ENCODE measurements at places on chromosomes 7 and 10.

GRCh38 chr10:110354322-110354766, 49.6 kb upstream of the SMNDC1 start:
- peak; percentile 75 for DNase-seq

DNA sequence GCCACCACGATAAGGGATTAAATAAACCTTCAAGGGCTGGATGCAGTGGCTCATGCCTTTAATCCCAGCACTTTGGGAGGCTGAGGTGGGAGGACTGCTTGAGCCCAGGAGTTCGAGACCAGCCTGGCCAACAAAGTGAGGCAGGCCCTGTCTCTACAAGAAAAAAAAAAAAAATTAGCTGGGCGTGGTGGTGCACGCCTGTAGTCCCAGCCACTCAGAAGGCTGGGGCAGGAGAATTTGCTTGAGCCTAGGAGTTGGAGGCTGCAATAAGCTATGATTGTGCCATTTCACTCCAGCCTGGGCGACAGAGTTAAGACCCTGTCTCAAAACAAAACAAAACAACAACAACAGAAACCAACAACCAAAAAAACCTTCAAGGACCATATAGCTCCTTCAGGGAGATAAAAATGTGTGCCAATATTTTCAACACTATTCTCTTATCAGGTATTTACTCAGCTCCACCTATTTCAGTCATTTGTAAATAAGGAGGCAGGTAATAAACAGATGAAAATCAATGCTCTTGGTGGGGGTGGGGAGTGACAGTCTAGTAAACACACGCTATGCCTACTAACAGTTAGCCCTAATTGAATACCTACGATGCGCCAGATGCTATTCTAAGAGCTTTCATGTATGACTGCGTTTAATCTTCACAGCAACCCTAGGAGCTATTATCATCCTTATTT, 13.2 kb downstream of the BAIAP2L1 start:
- no peak for DNase-seq

- DNase-seq = no peak
These were observed 72.9 kb upstream of the PODXL start for GRCh38 chr7:131629217-131629882.

DNA sequence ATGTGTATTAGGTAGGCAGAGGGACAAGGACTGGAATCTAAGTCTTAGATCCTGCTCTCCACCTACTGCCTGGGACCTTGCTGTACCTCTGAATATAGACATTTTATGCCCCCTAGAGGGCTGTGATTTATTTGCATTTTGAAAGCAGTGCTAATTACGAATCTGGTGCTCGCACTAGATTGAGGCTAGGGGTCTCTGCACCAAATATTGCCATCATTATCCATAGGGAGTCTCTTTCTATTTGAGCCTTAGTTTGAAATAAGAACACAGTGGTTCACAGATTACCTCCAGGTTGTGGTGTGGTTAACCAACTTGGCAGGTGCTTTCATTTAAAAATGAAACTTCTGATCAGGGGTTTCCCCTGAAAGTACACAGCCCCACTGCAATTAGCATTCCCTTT, 41.8 kb downstream of the CNNM1 start:
- DNase-seq = no peak

- DNase-seq = no peak
These were observed 4.1 kb downstream of the KCNIP2 start for GRCh38 chr10:101839416-101840063.

DNA sequence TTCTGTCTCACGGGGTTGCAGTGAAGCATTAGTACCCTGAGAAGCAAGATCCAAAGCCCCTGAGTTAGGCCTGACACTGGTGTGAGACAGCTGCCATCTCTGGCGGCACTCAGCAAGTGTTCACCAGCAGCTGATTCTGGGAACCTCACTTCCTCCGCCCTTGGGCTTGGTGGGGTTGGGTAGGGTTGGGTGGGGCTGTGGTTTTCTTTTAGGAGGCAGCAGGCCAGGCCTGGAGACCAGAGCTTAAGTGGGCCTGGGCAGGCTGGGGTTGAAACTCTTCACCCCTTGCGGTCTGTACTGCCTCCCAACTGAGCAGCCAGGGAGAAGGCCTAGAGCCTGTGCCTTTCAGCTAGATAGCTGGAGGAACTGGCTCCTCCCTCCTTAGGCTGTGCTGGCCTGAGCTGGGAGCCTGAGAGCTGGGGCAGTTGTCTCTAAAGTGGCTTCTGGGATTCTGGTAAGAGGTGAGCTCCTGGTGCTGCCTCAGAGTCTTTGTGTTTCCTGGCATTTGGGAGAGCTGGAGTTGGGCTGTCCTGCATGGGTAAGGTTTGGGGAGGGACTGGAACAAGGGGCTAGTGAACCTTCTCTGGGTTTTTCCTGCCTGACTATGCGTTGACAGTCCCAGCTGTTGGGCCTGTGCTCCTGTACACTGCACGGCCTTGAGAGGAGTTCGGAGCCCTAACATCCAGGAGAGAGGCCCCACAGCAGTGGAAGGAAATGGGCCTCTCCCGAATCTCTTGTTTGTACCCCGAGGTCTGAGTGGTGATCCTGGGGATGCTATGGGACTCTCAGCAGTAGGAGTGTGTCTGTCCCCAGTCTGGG, 5.1 kb downstream of the TSPAN14 start:
- peak; percentile 90 for DNase-seq

- DNase-seq = no peak
These were observed 453.4 kb upstream of the CELF2 start for GRCh38 chr10:10564081-10564794.

DNA sequence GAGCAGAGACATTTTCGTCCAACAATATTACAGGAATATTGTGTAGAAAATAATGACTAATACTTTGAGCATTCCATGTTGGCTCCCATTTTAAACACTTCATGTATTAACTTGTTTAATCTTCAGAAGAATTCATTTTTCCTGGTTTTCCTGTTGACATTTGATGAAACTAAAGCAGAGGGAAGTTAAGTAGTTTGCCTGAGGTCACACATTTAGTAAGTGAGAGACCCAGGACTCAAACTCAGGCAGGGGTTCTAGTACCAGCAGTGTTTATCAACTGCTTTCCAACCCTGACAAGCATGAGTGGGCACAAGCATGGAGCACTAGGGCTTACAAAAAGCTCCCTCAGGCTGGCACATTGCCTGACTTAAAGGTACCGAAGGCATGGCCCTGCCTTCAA, 719.1 kb downstream of the AUTS2 start:
- no peak for DNase-seq
